Smooth muscle cell of the brain vasculature (primary cell): ENCODE measurements at places on chromosomes 12 and 14.
A peak's percentile ranks its signal among the peaks of the same experiment; 100 is the strongest.

DNA sequence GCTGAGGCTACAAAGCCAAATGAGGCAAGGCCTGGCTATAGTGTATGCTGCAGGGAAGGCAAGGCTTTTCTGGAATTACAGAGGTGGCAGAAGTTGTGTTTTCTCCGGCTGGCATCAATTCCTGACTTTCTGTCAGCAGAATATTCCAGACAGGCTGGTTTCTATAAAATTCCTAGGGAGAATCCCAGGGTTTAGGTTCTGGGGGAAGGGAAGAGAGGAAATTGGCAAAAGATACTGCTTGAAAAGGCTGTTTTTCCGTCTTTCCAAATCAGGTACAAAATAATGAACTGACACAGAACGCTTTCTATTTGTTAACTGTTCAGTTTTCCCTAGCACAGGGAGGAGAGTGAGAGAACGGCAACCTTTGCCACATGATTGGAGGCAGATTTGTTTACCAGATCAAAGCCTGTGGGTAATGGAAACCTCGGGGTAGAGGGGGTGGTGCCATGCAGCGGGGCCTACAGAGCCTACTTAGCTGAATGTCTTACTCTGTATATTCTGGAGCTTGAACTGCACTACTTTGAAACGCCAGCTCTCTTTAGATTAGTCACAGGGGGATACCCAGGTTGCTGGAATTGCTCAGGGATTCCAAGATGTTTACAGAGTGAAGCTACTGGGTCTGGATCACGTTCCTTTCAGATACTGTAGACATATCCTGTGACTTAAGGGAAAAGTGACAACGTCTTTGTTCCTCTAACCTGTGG, 65.8 kb upstream of the DACT1 start:
- no peak for DNase-seq

- DNase-seq: no peak
Measured at GRCh38 chr12:13027508-13027907, 16.7 kb upstream of the FAM234B start.

- no peak for DNase-seq
Measured at GRCh38 chr12:87690236-87690810, 338.9 kb downstream of the C12orf50 start.

GRCh38 chr12:131927110-131928079, 1.7 kb upstream of the PUS1 start:
- no peak for DNase-seq

- DNase-seq: peak; percentile 26
Measured at GRCh38 chr14:60563113-60563512, 54.2 kb downstream of the SIX6 start.
